ENCODE measurements at places on chromosomes 5 and 9.

DNA sequence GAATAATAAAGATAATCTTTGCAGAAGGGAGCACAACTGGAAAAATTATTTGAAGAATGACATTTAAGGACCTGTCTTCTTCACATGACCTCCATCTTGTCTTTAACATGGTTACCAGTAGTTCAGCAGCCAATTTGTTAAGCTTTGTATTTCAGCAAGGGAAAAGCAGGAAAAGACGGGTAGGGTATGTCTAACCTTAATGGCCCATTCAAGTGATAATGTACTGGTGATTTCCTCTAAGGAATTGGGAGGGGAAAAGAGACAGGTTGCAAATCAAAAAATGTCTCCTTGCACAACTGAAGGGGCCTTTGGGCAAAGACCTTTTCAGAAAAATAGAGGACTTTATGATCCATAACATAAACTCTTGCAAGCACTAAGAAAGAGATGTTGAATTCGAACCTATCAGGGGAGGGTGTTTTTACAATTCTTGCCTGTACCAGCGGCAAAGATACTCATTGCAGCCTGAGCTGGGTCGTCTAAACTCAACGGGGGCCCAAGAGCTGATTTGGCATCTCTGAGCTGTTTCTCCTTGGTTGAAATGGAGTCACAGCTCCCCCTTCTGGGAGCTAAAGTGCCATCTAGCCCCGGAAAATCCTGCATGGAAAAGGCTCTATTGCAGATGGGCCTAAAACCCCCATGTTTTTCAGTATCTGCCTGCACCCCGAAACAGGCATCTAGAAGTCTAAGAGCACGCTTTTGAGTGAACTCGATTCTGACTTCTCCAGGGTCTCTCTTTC is 3.8 kb downstream of the BRINP1 start:
- no peak for DNase-seq

- no peak for DNase-seq
Observed at GRCh38 chr5:79707535-79707934, 17.9 kb downstream of the CMYA5 start.

GRCh38 chr9:105357937-105358336 is 89.9 kb upstream of the FSD1L start:
- DNase-seq, result no peak

DNA sequence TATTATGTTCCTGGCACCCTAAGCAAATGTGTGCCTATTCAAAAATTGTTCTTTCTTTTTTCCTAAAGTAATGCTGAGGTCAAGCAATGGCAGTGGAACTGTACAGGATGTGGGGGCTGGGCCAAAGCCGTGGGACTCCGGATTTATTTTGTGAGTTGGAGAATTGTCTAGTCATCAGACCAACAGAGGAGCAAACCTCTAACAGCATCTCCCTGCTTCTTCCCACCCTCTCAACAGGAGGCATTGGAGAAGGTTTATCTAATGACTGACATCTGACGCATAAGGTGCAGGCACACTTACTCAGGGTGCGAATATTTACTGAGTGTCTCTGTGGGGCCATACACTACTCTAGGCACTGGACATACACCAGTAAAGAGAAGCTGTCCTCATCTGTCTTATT is 38.6 kb downstream of the MARCHF11 start:
- no peak for DNase-seq

- no peak for DNase-seq
Observed at GRCh38 chr5:2353211-2353610, 398.3 kb downstream of the IRX2 start.

DNA sequence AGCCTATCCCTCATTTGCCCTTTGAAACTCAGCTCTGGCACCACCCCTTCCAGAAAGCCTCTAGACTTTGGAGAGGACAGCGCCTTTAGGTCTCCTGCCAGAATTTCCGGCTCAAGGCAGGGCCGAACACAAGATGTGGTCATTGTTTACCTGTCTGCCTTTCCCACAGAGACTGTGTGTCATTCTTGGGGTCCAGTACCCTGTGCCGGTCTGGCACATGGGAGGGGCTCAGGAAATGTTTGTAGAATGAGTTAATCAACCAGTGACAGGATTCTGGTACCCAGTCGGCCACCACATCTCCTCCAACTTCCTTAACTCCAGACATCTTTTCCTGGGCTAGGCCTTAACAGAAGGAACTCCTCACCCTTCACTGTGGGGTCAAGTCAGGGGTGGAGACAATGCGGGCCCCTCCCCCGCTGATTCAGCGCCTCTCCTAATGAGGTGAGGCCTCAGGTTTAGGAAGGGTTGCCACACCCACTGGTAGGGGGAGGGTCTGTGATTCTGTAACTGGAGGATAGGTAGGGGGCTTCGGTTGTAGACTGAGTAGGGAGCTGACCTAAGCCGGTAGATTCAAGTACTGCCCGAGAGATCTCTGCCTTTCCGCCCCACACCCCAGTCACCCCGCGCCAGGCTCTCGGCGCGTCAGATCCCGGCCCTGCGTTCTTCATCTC is 29.3 kb downstream of the PCDH1 start:
- DNase-seq, result peak; percentile 15

DNA sequence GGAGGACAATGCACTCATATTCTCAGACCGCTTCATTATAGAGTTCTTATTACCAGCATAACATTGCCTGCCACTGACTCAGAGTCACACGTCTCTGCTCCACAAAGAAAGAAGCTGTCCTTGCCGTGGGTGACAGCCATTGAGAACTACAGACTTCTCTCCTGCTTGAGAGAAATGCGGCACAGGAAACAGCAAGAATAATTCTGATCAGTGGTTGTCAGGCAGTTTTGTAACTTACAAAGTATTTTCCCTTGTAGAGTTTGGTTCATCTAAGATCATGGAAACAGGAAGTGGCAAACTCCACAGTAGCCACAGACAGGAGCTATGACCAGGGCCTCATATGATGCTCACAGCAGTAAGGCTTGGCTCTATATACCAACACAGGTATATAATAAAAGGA is 47.0 kb downstream of the KCNV2 start:
- no peak for DNase-seq

DNA sequence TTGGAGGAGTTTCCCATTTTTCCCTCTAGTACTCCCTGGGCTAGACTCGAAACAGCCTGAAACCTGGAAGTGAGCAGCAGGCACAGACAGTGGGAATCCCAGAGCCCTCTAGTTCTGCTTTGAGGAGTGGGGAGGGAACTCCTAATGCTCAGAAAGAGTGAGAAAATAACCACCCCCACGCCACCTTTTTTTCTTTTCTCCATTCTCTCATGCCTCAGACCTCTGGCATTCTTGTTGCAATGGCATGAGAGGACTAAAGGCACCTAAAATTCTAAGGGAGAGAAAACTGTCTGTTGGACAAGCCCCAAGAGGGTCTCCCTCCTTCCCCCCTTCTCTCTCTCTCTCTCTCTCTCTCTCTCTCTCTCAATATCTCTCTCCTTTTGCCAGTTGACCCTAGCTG is 15.1 kb upstream of the IRF1 start:
- no peak for DNase-seq

DNA sequence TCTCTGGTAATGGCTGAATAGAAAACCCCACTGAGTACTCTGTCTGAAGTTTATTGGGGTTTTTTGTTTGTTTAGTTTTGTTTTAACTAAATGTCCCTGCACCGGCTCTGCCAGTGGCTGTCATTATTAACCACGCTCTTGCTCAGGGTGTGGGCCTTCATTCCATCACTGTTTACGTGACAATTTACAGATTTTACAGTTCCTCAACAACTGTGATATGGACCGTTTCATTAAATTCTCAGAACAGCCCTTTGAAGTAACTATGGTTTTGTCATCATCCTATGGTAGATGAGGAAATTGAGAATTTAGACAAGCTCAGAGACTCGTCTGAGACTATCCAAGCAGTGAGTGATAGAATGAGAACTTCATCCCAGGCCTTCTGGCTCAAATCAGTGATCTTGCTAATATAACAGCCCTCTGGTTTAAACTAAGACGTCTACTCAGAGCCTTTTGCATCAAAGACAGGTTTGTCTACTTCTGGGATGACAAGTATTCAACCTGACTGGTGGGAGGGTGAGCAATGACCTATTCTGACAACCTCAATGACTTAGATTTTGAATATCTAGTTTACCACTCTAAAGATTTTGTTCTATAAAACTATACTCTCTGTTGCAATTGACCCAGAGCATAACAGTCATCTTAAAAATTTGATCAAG is 77.3 kb upstream of the MAP3K1 start:
- DNase-seq, result no peak

DNA sequence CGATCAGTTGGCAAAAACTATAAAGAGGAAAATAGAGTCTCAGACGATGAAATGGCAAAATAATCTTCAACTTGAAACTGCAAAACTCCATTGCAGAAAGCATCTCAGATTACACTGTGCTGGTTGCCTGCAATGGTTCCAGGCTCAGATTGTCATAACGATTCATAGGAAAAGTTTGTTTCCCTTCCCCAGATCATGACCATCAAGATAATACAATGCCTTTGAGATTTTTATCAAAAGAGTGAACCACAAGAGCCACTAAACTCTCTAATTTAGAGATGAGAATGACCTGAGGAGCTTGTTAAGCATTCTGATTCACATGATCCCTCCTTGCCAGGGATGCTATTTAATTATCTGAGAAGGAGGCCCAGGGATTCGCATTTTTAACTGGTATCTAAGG is 52.6 kb upstream of the ITGA1 start:
- DNase-seq, result no peak

- DNase-seq, result no peak
Observed at GRCh38 chr5:155773680-155774079, 553.3 kb upstream of the SGCD start.

GRCh38 chr5:146562461-146562860 is 46.5 kb upstream of the GPR151 start:
- DNase-seq, result no peak

- DNase-seq, result no peak
Observed at GRCh38 chr5:152094716-152095115, 170.1 kb upstream of the GLRA1 start.

GRCh38 chr9:108040783-108041182 is 551.2 kb upstream of the KLF4 start:
- no peak for DNase-seq

DNA sequence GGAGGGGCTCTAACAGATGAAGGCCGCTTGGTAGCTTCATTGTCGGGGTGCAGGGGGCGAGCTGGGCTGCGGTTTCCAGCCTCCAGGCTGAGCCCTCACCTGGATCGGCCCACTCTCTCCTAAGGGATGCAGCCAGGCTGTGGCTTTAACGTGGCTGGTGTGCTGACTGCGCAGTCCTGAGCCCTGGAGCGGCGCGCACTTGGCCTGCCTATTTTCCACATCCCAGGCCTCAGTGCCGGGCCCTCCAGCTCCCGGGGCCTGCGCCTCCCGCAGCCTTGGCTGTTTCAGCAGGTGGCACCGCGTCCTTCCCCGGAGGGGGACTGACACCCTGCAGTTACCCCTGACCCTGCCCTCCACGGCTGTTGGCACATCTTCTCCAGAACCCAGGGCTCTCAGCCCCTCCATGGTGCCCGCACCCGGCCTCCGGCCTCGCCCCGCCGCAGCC is 1.4 kb downstream of the RNU6ATAC start:
- DNase-seq, result no peak

- DNase-seq, result no peak
Observed at GRCh38 chr5:27172693-27173092, 134.3 kb upstream of the CDH9 start.

DNA sequence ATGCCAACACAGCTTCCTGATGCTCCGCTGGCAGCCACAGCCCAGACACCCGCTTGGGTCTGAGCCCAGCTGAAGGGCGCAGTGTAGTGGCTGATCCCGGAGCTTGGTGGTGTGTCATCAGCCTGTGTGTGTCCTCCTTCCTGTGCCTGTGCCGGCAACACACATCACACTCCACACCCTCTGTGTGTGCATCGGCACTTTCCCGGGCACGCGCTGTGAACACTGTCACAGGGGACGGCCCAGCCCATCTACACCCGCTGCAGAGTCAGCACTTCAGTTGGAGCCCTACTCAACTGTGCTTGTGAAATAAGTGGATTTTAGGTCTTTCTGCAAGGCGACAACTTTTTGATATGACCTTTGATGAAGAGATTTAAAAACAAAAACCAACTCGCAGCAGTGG is 189.4 kb downstream of the IRX2 start:
- no peak for DNase-seq

- DNase-seq, result no peak
Observed at GRCh38 chr9:104795082-104795481, 31.2 kb downstream of the NIPSNAP3B start.

DNA sequence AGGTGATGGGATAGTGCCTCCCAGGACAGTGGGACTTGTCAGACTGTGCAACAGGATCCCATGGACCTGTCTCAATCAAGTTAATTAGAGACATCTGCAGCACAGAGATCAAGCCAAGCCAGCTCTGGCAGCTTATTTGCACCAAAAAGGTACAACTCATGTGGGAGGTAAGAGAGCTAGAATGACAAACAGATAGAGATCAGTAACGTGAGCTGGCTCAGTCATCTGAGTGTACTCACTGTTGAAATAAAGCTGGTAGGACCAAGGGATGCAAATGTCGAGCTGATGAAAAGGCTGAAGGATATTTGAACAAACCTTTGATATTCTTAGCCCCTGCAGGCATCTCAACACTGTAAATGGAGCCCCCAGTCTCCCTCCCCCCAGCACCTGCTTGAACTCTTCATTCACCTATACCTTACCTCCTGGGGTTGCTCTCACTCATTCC is 198.1 kb downstream of the EFNA5 start:
- DNase-seq, result no peak

GRCh38 chr9:107953556-107954125 is 464.1 kb upstream of the KLF4 start:
- DNase-seq, result no peak

DNA sequence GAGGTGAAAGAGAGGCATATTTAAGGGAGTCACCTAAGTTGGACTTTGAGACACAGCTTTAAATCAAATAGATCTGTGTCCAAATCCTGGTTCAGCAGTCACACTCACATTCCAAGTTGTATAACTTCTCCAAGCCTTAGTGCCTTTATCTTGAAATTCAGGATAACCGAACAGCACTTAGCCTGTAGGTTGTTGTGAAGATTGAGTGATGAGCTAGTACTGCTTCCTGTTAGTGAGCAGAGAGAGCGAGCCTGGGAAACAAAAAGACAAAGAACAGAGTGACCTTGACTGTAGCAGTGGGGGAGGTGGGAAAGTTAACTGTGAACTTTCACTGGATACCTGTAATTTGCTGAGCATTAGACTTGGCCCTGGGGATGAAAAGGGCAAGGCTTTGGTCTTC is 22.4 kb downstream of the MAML1 start:
- no peak for DNase-seq

DNA sequence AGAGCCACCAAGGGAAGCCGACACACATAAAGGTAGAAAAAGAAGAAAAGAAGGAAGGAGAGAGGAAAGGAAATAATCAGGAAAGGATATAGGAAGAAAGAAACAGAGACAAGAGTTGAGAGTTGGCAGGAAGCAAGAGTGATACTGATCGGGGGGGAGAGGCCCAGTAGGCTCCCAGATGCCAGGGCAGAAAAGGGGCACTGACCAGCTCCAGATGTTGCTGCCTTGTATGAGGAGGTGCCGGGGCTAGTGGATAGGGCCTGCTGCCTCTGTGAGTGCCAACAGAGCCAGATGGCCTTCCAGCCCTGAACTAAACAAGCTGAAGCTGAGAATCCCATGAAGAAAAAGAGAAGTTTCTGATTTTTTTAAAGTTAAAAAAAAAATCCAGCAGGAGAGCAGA is 82.0 kb upstream of the TRIM32 start:
- DNase-seq, result no peak
